NCI-H524 (cell line): ENCODE measurements at places on chromosomes 3 and 15.

GRCh38 chr3:192957441-192958021 lies 39.9 kb upstream of the MB21D2 start:
- no peak for DNase-seq

GRCh38 chr3:56467801-56468183 lies 475 bp downstream of the ERC2 start:
- peak; percentile 40 for DNase-seq

DNA sequence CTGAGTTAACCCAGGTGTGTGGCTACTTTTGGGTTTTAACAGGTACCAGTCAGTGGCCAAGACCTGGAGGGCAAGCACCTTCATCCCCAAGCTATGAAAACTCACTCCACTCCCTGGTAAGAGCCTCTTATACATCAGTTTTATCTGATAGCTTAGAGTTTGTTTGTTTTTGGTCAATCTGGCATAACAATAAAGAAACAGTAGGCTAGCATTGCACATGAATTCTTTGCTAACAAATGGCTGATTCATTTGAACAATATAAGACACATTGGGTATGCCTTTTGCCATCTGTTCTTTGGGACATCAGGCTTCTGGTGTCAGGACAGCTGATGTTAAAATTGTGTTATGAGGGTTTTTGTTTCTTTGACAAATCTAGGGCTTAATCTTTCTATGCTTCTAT lies 125.0 kb upstream of the CGNL1 start:
- DNase-seq: no peak

DNA sequence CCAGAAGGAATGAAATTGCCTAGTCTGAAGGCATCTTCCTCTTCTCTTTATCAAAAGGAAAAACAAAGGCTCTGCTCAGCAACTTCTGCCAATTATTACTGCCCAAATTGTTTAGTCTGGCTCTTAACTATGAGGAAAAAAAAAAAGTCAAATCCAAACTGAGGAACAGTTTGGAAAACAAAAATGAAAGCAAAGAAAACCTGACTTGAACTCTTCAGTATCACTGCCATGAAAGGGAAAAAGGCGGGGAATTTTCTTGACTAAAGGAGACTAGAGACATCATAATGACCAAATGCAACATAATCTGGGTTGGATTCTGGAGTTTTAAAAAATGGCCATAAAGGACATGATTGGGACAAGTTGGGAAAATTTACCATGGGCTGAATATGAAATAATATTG lies 156.3 kb downstream of the STT3B start:
- no peak for DNase-seq

GRCh38 chr3:158712443-158712842 lies 19.8 kb downstream of the RARRES1 start:
- DNase-seq: no peak

- DNase-seq: no peak
Observed at GRCh38 chr3:196932600-196932999, 9.7 kb downstream of the NCBP2 start.

DNA sequence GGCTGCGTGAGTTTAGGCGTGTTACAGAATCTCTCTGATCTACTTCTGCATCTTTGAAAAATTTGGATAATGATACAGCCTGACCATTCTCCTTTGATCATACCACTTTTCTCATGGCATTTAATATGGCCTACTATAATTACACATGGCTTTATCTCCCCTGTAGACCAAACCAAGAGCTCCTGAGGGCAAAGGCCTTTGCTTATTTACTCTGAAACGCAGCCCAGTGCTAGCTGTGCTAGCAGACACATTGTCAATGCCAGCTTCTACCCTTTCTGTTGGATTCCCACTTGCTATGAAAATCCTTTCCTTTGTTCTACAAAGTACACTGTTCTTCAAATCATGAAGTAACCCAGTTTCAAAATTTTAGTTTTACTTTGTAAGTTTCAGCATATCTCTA lies 16.5 kb upstream of the VGLL4 start:
- no peak for DNase-seq

GRCh38 chr3:146308682-146309081 lies 57.8 kb upstream of the PLSCR4 start:
- no peak for DNase-seq

DNA sequence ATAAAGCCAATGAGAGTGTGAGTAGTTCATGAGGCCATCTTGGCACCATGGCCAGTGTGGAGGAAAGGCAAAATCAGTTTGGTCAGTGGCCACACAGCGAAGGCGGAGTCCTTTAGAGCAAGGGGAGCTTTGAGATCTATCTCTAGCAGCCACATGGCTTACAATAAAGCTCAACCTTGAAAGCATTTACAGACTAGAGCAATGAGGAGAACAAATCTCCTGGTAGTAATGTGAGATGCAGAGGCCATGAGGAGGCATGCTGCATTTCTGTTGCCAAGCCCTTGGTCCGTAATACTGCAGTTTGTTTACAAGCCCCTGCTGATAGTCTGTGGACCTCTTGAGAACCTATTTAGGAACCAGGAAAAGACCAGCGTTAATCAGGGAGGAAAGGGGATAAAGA lies 381.5 kb upstream of the C2CD4B start:
- DNase-seq: no peak

DNA sequence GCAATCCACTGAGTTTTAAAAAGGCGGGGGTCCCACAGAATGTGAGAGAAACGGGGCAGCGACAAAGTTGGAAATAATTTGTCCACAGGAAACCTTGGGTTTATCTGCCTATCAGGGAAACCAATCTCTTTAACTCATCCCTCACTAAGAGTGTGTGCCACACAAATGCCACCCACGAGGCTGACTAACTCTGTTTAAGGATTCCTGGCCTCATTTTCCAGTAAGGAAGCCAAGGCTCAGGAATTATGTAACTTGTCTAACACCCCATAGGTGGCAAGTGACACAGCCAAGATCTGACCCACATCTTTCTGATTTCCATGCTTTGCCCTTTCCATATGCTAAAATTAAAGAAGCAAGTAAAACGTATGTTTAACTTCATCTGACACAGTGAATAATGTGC lies 263.2 kb downstream of the CNTN3 start:
- DNase-seq: no peak

GRCh38 chr3:52001443-52001974 lies 5.8 kb upstream of the RPL29 start:
- DNase-seq: peak; percentile 68

DNA sequence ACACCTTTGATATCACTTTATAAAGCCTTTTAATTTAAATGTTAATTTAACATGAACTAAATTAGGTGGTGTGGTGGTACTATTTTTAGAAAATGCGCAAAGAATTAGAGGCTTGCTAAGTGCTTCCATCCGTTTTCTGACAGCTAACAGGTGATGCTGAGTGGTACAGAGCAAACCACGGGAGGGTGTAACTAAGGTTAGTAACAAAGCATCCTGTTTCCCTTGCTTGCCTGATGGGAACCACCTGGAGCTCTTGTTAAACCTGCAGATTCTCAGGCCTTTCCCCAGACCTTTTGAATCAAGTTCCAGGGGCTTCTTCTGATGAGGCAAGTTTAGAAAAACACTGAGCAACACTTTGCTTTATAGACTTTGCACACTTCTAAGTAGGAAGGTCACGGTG lies 101.0 kb downstream of the ATG7 start:
- DNase-seq: no peak

DNA sequence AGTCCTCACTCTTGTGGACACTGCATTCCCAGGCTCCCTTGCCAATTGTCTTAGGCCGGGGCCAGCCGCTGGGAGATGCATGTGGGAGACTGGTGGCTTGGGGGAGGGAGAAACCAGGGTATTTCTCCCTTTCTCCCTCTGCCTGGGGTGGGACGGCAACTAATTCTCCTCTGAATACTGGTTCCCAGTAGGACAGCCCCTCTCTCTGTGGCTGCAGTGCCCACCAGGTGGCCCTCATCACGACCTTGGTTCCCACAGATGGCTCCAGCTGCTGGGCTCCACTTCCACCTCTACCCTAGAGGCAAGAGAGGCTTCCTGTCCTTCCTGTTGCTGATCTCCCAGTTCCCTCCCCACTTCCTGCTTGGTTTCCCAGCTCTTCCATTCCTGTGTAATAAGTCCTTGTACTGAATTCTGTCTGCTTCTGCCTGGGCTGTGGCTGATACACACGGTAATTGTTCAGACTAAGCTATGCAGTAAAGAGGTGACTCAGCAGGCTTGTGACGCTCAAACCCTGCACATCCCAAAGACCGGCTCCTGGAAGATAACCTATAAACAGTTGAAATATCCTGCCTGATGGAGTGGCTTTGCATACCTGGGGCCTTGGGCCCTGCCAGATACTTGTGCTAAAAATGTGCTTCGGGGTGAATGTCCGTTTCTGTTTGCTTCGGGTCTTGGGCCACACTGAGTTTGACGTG lies 20.4 kb upstream of the COPG1 start:
- DNase-seq: no peak

DNA sequence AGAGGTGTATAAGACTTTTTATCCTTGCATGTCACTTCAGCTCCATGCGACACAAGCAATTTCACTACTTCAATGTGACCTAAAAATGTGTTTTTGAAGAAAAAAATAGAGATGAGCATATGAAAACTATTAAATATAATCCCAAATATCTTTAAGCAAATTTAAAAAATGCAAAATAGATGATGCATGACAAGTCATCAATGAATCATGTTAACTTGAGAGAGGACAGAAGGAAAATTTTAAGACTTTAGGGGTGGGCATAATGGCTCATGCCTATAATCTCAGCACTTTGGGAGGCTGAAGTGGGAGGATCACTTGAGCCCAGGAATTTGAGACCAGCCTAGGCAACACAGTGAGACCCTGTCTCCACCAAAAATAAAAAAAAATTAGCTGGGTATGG lies 73.3 kb downstream of the ANKRD28 start:
- DNase-seq: no peak

DNA sequence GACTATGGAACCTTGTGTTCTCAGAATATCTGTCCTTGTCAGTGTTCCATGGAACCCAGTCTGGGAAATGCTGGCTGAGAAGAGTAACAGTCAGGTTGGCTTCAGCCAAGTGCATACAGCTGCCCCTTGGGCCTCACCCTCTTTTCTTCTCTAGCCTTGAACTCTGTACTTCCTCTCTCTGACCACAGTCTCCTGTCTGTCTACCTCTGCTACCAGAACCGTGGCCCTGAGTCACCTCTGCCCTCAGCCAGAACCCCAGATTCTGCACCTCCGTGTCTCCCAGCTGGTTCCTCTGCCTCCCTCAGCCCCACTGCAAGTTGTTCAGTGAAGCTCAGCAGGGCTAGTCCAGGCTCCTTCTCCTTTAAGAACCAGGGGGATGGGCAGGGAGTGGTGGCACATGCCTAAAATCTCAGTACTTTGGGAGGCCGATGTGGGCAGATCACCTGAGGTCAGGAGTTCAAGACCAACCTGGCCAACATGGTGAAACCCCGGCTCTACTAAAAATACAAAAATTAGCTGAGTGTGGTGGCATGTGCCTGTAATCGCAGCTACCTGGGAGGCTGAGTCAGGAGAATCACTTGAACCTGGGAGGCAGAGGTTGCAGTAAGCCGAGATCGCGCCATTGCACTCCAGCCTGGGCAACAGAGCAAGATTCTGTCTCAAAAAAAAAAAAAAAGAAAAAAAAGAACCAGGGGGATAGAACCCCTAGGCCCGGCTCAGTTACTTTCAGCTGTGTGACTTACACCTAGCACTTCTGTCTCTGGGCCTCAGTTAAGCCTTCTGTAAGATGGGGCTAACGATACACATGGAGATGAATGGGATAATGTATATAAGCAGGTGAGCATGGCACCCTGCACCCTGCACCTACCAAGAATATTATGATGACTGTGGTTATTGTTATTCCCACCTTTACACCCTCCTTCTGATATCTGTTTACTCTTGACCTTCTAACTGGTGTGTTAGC lies 24.3 kb upstream of the TATDN2 start:
- DNase-seq: no peak

DNA sequence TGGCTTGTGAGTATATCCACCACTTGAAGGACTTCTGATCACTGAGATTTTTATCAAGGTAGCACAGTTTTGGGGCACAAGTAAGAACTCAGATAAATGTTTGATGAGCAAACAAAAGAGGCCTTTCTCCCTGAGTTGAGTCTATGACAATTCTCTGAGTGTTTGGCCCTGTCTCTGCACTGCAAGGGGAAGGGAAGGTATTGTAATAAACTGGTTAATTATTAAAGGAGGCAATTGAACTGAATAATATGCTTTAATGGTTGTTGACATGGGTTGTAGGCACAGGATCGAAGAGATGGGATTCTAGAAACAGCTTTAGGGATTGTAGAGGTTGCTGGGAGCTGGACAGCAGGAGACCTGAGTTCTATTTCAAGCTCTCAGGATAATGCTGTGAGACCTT lies 95.0 kb upstream of the MRPL3 start:
- DNase-seq: no peak

- DNase-seq: no peak
Observed at GRCh38 chr3:59553076-59553475, 503.3 kb upstream of the CFAP20DC start.

- DNase-seq: no peak
Observed at GRCh38 chr15:50046867-50047266, 72.2 kb downstream of the ATP8B4 start.

DNA sequence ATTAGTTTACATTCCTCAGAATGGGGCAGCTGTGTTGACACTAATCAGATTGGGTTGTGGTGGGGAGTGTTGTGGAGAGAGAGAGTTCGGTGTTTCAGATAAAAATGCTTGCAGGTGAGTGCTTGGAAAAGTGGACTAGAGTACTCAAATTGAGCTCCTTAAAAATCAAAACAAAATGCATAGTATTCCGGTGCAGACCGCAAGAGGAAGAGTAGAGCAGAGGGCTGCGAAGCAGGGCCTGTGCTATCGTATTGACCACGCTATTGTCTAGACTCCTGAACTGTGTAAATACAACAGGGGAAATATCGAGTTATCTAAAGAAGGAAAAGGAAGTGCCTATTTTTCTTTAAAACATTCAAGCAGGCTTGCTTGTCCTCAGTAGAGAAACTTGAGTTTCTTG lies 159.5 kb downstream of the TP63 start:
- no peak for DNase-seq

- no peak for DNase-seq
Observed at GRCh38 chr3:148082506-148083280, 615.0 kb upstream of the AGTR1 start.

DNA sequence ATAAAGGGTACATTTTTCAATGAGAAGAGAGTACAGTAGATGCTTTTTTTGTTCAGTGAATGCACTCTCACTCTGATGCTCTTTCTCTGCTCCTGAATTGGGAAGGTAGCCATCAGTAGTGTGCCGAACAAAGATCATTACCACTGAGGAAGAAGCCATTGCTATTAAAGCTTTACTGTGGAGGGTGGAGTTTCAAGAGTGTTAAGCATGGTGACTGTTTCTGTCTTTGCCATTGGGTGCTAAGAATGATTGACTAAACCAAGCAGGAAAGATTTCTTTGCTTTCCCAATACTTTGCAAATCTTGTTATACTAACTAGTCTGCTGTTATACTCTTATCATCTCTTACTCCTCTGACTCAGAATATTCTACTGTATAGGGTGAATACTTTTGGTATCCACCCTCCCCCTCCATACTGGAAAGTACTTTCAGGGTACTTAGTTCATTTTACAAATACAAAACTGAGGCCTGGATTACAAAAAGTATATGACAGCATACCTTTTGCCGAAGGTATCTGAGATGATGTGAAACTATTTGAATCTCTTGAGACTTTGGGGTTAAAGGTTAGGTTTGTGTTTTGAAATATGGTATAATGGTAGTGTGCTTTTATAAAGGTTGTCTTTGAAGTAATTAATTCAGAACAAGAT lies 1.7 kb downstream of the RAB11A start:
- peak; percentile 20 for DNase-seq

GRCh38 chr3:141454906-141455602 lies 31.8 kb upstream of the RASA2 start:
- DNase-seq: peak; percentile 78
